ENCODE measurements at places on chromosomes 4 and X.
A peak's percentile ranks its signal among the peaks of the same experiment; 100 is the strongest.

DNA sequence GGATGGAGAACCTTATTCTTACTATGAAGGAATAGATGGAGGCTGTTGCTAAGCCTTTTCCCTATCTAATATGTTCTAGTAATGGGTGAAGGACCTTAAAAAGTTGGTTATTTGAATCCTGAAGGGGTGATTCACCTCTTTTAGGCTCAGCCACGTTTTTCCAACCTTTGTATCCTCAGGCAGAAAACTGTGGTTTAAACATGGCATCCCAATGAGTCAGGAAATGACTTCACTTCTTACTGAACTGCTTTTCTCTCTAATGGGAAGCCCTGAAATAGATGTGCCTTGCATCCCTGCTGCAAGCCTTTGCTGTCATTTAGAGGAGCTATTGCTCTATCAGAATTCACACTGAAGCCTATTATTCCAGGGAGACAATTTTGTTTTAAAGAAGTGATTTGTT lies 191.0 kb upstream of the ARX start:
- no peak for DNase-seq

DNA sequence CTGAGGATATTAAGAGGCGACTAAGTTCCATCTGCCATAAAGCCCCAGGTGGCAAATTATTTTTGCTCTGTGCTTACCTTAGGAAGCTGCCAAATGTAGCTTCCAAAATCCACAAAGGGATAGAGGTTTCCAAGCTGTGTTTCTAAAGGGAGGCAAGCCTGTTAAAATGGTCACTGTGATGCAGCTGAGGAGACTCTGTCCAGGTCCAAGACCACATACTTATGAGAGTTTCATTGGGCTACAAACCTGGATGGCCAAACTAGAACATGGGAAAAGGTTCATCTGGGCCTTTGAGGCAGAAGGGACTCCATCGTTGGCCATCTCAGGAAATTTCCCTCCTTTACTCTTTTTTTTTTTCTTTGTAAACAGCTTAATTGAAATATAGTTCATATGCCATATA lies 306.9 kb upstream of the FGF13 start:
- no peak for DNase-seq

DNA sequence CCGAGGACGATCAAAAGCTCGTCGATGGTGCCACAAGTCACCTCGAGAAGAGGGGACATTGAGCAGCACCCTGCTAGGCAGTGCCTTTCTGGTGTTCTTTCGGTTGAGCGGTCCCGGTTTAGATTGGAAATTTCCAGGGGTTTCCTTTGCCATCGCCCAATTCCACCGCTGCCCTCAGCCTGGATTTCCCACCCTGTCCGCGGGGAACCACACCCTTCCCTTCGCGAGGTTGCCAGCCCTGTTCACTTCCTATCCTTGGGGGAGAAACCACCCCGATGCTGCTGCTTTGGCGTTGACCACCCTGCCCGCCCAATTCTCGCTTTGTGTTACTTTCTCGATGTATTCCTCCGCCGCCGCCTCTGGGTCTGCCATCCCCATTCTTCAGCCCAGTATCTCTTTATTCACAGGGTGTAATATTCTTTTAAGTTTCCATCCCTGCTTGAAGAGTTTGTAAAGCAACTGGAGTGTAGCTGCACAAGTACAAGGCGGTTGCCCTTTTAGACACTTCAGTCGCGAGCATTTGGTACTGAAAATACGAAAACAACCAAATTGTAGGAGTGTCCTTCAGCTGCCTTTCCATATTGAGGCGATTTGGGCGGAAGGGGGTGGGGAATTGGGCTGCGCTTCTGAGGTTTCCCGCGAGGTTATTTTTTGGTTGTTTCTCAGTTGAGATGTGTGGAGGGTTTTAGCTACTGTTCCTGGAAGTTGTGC lies 1.1 kb downstream of the OGT start:
- no peak for DNase-seq

- no peak for DNase-seq
Observed at GRCh38 chrX:15206306-15206705, 63.6 kb downstream of the ASB9 start.

GRCh38 chr4:3193531-3194203 lies 55.3 kb upstream of the MSANTD1 start:
- DNase-seq, result peak; percentile 11

- no peak for DNase-seq
Observed at GRCh38 chrX:123449335-123449734, 265.3 kb downstream of the GRIA3 start.

GRCh38 chr4:6169239-6169638 lies 31.1 kb downstream of the JAKMIP1 start:
- DNase-seq, result no peak

GRCh38 chr4:115575851-115576250 lies 462.4 kb upstream of the NDST4 start:
- DNase-seq, result no peak

DNA sequence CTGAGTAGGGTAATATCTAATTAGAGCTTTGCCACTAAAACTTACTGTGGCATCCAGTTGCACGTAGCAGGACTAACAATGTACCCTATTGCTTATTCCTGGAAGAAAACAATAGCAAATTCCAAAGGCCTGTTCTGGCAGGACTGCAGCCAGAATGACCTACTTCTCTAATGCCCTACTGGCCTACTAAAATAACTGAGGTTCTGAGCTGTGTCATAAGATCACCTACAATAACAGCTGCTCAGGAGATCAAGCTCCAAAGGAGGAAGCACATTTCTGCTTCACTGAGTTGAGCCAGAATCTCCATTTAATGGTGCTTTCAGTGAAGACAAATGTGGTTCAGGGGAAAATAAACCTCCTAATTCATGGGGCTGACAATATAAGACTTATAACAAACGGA lies 42.2 kb upstream of the CXCL8 start:
- DNase-seq, result no peak

- DNase-seq, result no peak
Observed at GRCh38 chr4:95505151-95505550, 43.6 kb downstream of the UNC5C start.

- DNase-seq, result no peak
Observed at GRCh38 chrX:41596596-41596995, 92.2 kb upstream of the GPR34 start.

DNA sequence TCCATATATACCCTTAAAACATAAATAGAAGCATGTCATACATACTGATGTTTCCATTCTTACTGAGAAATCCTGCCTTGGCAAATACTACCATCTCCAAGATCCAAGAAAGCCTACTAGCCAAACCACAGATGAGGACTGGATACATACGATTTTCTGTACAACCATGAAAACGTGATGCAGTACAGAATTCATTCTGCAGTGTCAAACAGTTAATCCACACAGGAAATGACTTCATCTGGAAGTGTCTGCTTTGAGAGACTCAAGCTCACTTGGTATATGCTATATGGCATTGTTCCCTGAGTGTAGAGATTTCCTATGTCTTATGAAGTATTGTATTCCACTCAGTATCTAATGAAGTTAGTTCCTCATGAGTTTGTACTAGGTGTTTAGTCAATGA lies 94.3 kb downstream of the CT47B1 start:
- no peak for DNase-seq

- DNase-seq, result no peak
Observed at GRCh38 chrX:110722135-110722534, 73.5 kb downstream of the CHRDL1 start.

DNA sequence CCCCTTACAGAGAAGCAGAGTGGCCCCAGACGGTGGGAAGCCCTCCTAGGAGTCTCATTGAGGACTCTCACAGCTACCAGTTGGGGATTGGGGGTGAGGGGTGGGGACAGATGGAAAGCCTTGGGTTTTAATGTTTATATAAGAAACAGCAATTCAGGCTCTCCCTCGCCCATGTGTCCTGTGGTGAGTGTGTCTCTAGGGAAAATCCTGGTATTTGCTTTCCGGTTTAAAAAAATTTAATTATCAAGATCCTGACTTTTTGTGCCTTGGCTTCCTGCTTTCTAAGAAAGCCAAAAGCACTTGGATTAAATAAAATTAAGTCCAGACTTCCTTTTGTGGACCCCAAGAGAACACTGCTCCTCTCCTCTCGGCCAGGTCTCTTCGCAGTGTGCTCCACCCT lies 93.8 kb downstream of the SOWAHB start:
- no peak for DNase-seq

GRCh38 chrX:104669063-104669462 lies 103.1 kb downstream of the IL1RAPL2 start:
- no peak for DNase-seq

DNA sequence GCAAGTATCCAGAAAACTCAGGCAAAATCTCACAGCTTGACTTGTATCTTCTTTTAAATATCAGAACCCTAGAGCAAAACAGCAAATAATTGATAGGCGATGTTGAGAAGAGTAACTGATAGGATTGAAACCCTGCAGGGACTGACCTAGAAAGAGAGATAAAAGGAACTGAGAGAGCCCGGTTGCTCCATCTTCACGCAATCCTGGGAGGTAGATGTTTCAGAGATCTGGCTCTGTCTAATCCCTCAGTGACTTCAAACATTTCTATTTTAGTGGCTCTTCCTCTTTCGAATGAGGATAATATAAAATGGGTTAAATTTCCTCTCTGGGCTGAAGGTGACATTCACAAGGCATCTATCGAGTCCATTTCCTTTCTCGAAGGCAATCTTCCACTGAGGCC lies 39.3 kb upstream of the RPL34 start:
- DNase-seq, result no peak

- DNase-seq, result no peak
Observed at GRCh38 chr4:22762548-22762947, 69.8 kb downstream of the GBA3 start.

DNA sequence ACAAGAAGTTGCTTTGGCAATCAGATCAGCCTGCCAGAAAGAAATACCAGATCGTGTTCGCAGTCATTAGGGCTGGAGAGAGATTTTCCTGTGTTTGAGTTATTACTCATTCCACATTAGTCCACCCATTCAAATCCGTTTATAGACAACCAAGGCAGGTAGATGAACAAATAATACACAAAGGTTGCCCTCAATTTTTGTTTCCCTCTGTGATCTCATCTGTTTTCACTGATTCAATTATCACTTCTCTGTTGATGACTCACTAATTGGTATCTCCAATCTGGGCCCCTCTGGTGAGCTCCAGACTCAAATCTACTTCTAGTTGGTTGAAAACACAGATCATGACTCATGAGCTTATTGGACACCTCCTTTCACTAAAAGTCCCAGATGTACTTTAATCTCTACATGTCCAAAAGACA lies 54.5 kb downstream of the CHM start:
- DNase-seq, result no peak

DNA sequence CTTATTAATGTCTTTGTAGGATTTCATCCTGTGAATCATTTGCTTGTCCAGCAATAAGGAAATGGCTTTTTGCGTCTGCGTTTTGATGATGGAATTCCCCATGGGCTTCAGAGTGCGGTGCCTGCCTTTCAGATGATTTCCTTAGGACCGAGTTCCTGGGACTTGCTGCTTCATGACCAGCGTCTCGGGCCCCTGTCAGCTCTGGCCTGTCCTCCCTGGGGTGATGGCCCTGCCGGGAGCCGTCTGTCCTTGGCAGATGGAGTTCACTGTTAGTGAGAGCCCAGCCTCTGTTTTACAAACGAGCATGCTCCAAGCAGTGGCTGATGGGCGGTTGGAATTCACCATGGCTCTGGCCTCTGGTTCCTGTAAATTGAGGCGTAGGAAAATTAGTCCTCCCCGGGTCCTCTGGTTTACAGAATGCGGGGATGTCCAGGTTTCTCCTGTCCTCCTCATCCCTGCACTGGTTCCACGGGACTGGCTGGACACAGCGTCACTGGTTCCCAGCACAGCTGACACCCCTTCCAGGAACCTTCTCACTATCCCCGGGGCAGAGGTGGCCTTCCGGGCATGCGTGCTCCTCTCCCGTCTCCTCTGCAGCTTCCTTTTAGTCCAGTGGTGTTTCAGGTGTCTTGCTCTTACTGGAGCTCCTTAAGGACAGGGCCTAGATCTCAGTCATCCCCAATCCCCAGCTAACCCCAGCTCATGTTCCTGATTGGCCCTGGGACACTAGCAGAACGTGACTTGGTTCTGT lies 34.9 kb downstream of the TBC1D14 start:
- no peak for DNase-seq

DNA sequence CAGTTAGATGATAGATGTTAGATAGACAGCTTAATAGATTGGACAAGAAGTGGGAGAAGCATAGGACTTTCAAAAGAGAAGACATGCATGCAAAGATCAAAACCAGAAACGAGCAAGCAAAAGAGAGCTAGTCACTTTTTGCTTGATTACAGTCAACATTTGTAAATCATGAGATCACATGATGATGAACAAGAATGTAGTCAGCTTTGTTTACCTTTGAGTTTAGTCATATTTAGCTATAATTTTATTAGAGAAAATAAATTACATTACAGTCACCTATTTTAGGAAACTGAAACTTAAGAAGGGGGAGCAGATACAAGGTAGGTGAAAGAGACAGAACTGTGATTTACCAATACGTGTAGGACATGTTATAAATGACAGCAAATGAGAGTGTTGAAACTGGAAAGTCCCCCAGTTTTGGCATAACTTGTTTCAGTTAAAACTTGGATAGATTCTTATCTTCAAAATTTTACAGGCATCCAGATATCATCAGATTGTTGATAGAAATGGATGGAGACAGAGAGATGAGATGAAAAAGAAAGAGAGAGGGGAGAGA lies 1083.1 kb upstream of the PCDH10 start:
- no peak for DNase-seq

DNA sequence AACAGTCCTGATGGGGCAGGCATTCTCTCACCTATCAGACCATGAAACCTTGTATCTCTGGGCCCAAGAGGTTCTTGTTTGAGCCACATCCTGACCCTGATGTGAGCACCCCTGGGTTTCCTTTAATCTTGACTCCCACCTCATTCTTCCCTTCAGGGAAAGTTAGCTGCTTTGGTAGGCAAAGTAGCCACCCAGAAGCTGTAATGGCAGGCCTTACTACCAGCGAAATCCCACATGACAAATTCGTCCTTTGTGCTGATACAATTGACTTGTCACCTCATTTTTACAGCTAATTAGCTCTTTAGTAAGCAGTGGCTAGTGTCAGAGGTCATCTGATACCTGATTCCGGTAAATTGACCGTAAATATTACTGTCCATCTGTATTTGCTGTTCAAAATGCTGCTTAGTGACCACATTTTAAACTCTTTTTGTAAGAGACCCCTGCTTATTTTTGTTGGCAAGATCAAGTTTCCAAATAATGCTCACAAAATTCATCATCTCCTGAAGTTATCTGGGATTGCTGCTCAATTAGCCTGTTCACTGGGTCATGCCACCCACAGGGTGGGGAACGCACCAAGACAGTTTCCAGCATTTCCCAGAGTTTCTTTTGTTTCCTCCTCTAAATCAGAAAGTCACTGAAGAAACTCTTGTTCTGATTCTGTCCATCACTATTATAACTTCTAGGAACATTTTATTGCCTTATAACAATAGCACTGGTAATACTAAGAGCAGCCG lies 329.7 kb downstream of the GPAT3 start:
- no peak for DNase-seq

DNA sequence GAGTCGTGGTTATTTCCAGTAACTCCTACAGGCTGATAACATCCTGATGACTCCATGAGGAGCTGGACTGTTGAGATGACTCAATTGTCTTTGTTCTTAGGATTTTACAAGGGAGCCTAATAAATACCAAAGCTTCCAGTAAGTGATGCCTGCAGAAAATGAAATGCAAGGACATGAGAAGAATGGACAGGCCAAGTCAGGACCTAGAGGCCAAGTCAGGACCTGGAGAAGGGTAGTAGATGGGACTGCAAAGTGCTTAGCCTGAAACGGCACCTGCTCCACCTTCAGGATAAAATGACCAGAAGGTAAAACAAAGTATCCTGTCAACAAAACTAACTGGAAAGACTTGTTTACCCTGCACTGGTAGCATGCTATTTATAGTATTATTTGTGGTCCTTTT lies 6.4 kb upstream of the SLC10A6 start:
- no peak for DNase-seq
